ENCODE measurements at places on chromosomes 16 and 17.
A peak's percentile ranks its signal among the peaks of the same experiment; 100 is the strongest.

DNA sequence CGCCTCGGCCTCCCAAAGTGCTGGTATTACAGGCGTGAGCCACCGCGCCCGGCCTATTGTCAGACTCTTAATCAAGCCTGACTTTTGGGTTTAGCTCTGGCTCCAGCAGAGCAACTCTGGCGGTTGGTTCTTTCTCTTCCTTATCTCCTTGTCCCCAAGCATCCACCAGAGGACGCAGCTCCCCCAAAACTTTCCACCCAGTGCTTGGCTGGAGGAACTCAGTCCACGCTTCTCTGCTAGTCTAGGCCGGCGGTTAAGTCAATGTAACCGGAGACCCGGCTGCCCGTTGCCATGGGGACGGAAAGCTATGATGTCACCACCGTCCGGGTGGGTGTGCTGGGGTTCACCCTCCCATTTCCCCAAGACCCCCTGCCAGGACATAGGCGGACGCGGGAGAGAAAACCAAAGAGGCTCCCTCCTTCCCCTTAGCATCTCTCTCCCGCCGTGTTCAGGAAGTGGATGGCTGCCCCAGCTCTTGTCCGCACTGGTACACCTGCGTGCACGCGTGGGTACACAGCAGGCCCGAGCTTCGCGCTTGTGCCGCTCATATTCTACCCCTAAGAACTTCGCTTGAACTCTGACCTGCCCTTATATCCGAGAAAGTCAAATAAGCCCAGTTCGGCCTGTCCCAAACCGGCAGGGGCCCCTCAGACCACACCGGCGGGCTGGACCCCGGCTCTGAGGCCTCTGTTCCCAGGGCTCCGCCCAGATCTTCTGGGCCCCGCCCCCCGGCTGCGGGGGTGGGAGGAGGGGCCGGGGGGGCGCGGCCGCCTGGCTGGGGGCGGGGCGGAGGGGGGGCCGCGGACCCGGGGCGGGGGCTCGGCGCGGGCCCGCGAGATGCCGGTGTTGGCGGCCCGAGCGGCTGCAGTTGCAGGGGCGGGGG is at the start of gene RND2:
Gene RND2, plus strand, starts transcription at position 825 of the 883 bp plus-strand sequence. CDS start 117 bp downstream, outside the sequence.
- DNase-seq, result peak; percentile 88

DNA sequence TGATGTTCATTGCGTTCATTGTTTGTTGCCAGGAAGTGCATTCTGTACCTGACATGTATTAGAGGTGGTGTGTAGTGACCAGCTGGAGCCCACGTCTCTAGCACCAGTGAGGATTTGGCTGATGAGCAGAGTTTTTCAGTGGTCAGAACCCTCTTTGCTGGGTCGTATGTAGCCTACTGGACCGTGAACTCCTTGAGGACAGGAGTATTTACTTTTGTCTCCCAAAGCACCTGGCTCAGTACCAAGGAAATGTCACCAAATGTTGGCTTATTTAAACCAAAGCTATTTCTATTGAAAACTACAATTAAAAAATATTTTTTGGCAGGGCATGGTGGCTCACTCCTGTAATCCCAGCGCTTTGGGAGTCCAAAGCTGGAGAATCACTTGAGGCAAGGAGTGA is 262.7 kb downstream of the SNX29 start:
- no peak for DNase-seq

GRCh38 chr16:23052908-23053580 is 96.2 kb downstream of the USP31 start:
- DNase-seq, result no peak

DNA sequence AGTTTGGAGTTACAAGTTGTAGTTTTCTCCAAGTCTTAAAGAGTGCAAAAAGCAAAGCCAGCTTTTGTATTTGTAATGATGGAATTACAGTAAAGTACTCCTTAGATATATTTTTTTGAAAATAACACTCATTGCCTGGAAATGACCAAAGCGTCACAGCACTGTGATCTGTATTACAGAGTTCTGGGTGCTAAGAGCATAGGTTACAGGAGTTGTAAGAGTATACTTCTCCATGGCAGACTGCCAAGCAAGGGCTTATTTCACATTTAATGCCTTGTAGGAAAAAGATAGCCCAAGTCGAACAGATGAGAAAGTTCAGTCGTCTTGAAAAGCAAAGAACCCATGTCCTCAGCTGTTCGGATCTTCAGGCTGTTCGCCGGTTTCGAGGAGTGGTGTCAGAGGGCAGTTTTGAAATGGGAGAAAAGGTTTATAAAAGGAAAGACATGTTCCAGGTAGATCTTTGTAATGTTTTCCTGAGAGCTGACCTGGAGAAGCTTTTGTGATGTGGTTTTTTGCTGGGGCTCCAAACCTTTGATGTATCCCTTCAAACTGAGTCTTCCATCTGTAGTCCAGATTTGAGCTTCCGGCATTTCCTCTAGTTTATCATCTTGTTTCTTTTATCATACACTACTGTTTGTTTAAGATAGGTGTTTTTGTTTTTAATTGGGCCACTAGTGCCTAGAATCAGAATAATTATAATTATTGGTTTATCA is 41.3 kb downstream of the ERCC4 start:
- DNase-seq, result no peak

GRCh38 chr16:88814144-88814502 is 2.4 kb upstream of the APRT start:
- no peak for DNase-seq

DNA sequence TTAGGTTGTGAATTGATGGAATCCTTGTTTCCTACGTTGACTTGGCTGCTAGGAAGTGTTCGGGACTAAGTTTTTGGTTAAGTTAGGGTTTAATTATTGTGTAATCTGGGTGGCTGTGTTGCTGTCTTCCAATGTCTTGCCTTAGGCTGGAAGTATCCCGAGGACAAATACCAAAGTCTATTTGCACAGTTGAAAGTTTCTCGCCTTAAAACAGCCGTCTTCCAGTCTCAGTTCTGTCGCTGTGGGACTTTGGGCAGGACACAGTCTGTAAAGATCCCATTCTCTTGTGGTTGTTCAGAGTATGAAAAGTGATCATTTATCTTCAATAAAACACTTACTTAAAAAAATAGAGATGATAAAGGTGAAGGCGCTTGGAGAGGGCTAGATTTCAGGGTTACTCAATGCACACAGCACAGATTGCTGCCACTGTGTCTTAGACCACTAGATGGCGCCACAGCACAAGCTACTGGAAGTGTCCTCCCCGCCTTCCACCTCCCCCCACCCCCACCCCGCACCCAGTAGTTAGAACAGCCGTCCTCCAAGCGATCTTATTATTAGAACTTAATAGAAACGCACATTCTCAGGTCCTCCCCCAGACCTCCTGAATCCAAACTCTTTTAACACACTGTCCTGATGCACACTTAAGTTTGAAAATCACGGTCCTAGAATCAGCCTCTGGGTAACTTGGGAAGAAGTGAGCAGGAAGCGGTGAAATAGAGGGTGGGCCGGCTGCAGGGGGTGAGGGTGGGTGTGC is 45.8 kb downstream of the AKAP1 start:
- DNase-seq, result peak; percentile 83

DNA sequence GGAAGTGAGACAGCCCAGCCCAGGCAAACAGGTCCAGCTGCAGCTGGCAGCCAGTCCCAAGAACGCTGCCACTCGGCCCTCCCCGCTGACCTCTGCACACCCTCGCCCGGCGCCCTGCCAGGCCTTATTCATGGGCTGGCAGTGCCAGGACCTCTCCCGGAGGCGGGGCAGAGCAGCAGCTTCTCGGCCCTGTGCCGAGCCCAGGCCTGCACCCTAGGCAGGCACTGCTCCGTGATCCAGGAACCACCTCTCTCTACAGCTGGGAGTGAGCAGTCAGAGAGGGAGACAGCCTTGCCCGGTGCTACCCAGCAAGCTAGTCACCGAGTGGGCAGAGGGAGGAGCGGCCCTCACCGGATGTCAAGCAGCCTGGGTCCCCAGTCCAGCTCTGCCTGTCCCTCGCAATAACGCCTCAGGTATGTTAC is 79.9 kb upstream of the CBX4 start:
- no peak for DNase-seq

DNA sequence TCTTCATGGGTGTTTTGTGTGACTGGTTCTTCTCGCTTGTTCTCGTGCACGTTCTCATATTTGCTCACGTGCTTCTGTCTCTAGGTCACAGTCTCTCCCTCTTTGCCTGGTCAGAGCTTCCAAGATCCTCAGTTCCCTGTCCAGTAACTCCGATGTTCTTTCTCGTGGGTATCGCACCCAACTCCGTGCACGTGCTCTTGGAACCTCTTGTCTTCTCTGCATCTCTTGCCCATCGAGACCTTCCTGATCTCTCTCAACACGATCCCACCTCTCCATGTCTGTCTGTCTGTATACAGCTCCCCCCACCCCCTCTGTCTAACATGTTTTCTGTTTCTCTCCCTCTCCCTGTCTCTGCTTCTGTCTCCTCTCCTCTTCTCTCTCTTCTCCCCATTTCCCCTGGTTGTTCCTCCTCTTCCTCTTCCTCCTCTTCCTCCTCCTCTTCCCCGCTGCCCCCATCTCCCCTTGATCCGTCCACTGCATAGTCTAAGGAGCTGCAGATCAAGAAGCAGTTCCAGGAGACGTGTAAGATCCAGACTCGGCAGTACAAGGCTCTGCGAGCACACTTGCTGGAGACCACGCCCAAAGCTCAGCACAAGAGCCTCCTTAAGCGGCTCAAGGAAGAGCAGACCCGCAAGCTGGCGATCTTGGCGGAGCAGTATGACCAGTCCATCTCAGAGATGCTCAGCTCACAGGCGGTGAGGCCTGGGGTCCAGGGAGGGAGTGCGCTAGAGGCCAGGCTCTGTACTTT is 6.1 kb downstream of the HIRIP3 start:
- DNase-seq, result no peak

DNA sequence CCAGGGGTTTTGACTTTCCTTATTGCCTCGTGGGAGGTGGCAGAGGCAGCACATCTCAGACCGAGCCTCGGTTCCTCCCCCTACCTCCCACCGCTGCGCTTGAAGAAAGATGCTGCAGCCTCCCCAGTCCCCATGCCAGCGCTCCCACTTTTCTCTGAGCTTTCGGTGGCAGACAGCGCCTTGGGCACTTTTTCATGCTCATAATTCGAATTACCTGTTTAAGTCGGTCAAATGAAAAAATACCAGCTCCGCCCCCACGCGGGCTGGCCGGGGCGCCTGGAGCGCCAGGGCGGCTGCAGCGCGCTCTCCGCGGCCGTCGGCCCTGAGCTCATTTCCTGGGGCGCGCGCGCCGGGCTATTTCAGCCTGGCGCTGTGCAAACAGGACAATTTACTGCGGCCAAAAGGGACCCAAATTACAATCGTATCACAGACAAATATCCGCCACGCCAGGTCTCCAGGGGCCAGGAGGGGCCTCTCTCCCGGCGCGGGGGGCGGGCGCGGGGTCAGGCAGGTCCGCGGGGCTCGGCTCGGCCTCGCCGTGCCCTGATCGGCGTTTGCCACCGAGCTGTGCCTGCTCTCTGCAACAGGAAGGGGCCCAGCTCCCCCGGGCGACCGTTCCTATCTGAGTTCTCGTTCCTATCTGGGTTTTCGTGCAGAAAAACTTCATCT is 45.0 kb downstream of the SOST start:
- DNase-seq, result no peak

- no peak for DNase-seq
These were observed 24.8 kb downstream of the TTLL6 start for GRCh38 chr17:48792033-48792798.

DNA sequence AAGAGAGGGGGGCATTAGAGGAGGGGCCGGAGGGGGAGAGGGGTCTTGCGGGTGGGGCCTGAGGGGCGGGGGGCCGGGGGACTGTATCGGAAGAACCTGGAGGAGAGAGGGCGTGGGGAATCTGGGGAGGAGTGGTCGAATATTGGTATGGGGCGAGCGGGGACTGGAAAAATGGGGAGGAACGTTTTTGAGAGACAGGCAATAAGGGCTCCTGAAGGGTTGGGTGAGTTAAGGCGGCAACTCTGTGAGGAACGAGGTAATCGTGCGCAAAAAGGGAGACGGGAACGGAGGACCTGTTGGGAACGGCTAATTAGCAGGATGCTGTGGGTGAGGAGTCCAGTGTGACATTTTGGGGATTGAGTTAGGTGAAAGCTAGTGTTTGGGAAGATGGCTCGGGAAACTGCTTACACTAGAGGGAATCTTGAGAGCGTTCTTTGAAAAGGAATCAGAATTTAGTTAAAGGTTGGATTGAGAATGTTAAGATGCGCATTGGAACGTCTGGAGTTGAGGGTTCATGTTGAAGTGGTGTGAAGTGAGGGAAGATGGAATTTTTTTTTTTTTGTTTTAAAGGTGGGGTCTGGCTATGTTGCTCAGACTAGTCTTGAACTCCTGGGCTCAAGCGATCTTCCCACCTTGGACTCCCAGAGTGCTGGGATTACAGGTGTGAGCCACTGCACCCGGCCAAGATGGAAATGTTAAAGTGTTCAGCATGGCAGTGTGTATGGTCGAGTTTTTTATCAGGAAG is 662 bp downstream of the WIPF2 start:
- DNase-seq, result peak; percentile 36

DNA sequence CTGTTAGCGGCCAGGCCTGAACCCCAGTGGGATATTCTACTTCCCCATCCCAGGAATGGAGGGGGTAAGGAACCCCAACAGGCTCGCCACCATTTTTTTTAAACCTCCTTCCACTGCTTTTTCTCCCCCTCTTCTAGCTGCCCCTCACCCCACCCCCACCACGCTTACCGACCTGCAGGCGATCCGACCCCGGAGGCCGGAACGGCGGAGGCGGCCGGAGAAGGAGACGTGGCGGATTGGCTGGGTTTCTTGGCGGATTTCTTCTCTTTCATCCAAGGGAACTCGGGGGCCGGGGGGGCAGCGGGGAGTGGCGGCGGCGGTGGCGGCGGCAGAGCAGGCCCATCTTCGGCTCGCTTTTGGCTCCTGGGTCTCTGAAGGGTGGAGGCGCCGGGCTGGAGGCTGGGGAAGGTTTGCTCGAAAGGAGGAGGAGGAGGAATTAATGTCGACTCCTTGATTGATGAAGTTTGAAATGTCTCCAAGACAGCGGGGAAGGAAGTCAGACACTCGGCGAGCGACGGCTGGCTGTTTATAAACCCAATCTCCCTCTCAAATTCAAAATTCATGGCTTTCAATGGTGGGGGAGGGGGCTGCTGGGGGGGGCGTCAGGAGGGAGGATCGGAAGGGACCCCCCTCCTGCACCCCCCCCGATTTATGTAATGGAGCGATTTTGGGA is 424 bp downstream of the HOXB2 start:
- DNase-seq, result peak; percentile 44

- no peak for DNase-seq
These were observed 4.6 kb downstream of the IRF8 start for GRCh38 chr16:85903559-85903958.

- no peak for DNase-seq
These were observed 63.8 kb downstream of the SEC14L1 start for GRCh38 chr17:77204536-77204935.

- no peak for DNase-seq
These were observed 8.3 kb downstream of the PIK3R6 start for GRCh38 chr17:8859027-8859803.

- no peak for DNase-seq
These were observed 196.1 kb downstream of the NTN1 start for GRCh38 chr17:9217151-9218056.
